ENCODE measurements at places on chromosomes 16 and 17.

- no peak for DNase-seq
These were observed 79.9 kb upstream of the LGALS9 start for GRCh38 chr17:27550974-27551505.

- DNase-seq = no peak
These were observed 1410.9 kb upstream of the CDH8 start for GRCh38 chr16:63447121-63447520.

DNA sequence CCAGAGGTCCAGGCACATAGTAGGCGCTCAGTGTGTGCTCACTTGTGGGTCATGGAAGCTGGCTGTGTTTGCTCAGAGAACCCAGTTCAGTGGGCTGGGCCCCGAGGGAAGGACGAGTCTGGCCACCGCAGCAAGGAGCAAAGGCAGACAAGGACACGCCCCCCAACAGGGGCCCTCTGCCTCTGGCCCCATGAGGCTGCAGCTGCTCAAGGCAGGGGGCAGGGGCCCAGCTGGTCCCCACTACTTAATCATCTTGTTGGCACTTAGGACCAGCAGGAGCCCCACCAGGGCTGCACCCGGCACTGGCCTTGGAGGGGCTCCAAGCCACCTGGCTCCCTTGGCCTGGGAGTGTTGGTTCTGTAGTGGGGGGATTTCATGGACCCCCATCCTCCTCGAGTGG is 16.1 kb downstream of the KCNJ12 start:
- no peak for DNase-seq

- DNase-seq = no peak
These were observed 1.5 kb upstream of the CHD3 start for GRCh38 chr17:7887038-7887481.

GRCh38 chr17:44118427-44119050 is 4.9 kb downstream of the HDAC5 start:
- no peak for DNase-seq

- DNase-seq = peak; percentile 81
These were observed 650 bp downstream of the ATP6V0A1 start for GRCh38 chr17:42459256-42459800.

- DNase-seq = no peak
These were observed 592 bp upstream of the PERCC1 start for GRCh38 chr16:1430214-1430758.

- no peak for DNase-seq
These were observed 255.5 kb upstream of the TBX2 start for GRCh38 chr17:61144137-61144536.

DNA sequence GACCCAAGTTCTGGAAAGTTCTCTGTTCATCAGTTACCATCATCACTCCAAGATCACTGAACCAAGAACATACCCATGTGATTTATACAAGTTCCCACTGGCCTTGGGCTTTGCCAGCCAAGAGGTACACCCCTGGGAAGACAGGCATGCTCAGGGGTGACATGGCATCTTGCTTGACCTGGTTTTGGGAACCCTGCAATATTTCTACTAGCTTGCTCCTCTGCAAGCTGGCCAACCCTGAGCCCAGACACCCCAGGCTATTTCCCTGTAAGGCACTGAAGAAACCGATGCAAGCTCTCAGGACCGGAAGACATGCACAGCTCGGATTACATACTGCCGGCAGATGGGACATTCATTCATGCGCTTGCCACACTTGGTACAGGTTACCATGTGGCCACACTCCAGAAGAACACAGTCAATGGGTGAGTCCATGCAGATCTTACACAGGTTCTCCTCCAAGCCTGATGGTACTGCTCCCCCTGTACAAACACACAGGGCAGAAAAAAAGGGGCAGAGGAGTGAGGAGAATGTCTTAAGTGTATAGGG is 31.4 kb downstream of the LIG3 start:
- no peak for DNase-seq

DNA sequence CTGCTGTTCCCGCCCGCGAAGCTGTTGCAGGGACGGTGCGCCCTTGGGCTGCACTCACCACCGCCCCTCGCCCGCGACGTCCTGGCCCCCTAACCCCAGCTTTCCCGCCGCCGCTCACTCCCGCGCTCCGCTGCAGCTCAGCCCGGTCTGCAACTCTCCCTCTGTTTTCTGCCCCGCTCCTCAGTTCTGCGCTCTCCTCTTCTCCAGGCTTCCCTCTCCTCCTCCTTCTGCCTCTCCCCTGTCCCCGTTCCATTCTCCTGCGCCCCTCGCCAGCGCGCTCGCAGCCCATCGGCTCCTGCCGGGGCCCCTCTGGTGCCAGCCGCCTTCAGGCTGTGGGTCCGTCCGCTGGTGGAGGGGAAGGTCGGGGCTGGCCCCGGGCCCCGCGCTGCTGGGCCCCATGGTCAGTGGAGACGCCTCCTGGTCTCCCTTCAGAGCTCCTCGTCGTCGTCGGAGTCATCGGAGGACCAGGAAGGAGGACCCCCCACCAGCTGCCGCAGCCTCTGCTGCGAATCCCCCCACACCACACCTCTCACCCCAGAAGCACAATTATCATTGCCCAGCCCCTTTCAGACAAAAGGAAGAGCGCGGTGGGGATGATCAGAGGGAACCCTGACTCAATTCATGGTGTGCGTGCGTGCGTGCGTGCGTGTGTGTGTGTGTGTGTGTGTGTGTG is 223.2 kb upstream of the FOXF1 start:
- DNase-seq = no peak

- DNase-seq = no peak
These were observed 111.3 kb downstream of the SDR42E1 start for GRCh38 chr16:81900014-81900413.

Measured in testis (tissue), 5 donors.